Activated naive CD4-positive, alpha-beta T cell (primary cell): ENCODE measurements at places on chromosomes 1 and 21.

- no peak for DNase-seq
Observed at GRCh38 chr1:173039626-173040025, 11.1 kb downstream of the TNFSF18 start.

DNA sequence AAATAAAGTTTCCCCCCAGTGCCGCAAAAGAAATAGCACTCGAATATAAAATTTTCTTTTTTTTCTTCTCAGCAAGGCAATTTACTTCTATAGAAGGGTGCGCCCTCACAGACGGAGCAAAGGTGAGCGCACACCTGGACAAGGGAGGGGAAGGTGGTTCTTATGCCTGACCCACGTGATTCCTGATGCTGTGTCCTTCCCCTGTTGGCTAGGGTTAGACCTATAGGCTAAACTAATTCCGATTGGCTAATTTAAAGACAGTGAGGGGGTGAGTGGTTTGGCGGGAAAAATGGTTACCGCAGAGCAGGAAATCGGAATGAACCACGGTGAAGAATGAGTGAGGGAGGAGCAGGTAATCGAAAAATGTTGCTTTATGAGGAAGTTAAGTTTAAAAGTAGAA is 607 bp upstream of the FAAH start:
- no peak for DNase-seq

GRCh38 chr1:54224233-54224632 is 24.3 kb downstream of the MRPL37 start:
- no peak for DNase-seq

DNA sequence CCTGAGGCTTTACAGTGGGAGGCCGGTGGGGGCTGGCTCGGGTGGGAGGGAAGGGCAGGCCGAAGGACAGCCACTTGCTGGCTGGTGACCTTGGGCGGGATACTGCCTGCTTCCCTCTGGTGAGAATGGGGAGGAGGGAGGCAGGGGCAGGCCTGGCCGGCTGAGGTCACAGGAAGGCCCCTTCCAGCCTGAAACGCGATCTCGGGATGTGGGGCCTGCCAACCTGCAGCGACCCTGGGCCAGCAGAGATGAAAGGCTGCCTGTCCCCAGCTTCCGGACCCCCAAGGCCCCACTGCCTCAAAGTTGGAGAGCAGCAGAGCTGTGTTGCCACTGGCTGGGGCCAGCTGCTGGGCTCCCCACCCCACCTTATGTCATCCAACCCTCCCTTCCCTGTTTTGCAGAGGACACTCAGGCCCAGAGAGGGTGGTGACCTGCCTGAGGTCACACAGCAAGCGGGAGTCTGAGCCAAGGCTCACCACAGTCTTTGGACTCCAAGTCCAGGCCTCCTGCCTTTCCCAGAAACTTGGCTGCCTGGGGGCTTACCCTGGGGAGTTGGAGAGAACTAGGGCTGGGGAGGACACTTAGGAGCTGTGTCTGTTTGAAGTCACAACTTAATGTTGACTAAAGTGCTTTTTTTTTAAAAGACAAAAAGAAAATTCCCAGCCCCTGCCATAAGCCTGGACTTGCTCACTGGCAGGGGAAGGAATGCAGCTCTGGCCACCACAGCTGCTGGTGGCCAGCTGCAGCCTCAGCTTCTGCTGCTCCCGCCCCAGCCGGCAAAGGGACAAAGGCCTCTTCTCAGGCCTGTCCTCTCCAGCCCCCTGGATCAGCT is 14.8 kb upstream of the WASF2 start:
- no peak for DNase-seq

GRCh38 chr1:29626066-29626465 is 389.7 kb downstream of the PTPRU start:
- DNase-seq, result no peak

DNA sequence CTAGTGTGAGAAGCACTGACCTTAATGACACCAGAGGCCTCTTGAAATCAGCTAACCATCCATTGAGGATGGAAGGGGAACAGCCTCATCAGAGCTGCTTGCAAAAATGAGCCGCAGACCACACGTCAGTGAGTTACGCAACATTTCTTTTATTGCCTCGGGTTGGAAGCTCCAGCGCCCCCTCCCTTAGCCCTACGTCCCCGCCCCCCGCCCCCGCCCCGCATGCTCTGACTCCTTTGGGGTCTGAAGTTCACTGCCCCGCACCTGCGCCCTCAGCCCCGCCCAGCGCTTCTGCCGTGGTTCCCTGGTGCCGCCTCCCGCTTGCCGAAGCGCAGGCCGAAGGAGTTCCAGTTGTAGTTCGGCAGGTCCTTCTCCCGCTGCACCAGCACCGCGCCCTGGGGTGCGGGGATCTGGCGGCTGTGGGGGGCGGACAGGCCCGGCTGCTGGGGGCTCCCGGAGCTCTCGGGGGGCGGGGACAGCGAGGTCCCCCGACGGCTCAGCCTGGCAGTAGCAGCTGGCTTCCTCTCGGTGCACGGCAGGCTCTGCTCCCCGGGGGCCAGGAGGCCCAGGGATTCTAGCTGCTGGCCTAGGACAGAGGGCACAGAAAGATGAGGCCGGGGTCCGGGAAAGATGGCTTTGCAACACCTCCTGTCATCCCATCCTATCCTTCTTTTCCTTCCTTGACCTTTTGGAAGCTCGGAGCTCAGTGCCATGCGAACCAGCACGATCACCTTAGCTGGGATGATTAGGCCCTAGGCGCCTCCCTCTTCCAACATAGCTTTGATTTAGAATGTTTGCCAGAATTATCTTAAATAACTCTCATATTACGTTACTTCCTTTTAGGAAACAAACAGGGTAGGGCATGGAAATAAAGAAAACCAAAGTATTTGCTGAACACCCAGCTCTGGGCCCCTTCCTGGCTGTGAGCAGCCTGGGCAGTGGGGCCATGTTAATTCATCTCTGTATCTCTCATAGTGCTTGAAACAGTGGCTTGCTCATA is 5.8 kb downstream of the KISS1 start:
- DNase-seq, result no peak

DNA sequence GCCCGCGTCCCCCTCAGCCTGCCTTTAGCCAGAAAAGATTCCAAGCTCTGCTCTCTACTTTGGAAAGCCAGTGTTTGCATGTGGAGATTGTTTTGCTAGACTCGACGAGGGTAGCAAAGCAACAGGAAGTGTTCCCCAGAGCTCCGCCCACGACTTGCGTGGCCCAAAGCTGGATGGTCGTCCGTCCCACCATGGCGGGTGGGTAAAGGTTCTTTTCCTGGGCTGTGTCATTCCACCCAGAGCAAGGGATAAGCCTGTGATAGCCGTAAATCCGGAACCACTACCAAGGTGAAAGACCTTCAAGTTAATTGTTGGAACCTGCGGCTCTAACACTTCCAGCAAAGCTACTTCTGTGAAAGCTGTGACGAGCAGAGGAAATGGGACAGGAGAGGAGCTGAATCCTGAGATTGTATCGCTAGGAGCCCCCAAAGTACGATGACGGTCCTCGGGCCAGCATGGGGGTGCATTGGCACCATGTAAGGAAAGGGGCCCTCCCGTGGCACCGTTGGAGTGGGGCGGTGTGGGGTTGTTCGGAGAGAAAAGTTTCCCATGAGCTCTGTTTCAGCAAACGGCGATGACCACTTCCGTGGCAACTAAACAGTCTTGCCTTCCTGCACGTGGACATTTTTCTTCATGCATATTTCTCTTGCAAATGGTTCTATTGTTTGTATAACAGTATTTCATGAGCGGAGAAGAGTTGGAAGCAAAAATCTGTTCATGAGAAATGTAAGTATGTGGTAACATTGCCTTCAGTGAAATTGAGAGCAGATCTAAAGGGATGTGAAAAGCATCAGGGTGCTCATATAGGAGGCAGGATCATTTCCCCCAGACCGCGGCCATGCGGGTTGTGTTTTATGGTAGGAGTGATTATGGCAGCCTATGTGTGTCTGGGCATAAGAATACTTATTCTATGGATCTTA is 8.4 kb downstream of the MX2 start:
- no peak for DNase-seq

DNA sequence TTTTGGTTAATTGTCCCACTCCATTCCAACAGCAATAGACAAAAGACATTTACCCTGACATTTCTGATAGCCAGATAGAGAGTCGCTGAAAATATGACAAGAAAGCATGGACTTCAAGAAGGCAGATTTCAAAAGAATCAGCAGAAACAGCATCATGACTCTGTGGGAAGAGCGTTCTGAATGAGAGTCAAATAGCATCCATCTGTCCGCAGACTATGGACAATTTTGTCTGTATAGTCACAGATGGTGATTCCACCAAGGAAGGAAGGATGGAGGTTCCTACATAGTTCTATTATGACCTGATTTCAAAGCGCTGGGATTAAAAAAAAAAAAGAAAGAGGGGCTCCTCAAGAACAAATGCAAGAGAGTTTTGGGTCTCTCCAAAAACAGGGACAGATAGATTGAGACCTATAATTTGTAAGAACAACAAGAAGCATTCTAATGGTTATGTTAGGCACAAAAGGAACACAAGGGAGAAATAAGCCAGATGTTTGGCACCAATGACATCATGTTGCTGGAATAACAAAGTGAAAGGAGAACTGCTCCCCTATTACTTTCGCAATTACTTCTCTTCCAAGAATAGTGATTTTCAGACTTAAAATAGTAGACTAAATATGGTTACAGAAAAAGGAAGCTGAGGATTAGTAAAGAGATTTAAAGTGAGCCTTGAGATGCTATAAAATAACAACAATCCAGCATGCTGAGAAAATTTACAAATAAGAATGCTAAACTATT is 28.5 kb downstream of the NIBAN1 start:
- no peak for DNase-seq

- no peak for DNase-seq
Observed at GRCh38 chr1:246355411-246356230, 151.5 kb downstream of the SMYD3 start.

- no peak for DNase-seq
Observed at GRCh38 chr1:861714-862113, 62.0 kb upstream of the SAMD11 start.
